ENCODE measurements at places on chromosomes 1 and 21. TPM values are rescaled to one million over a fixed set of nuclear protein-coding genes. Genes with fewer than 3 reads are reported as not detected.

- no peak for DNase-seq
Measured at GRCh38 chr1:177246710-177247580, 76.2 kb downstream of the BRINP2 start.

- peak; percentile 71 for DNase-seq
Measured at GRCh38 chr1:111334169-111334568, 43.5 kb downstream of the CHIA start.

DNA sequence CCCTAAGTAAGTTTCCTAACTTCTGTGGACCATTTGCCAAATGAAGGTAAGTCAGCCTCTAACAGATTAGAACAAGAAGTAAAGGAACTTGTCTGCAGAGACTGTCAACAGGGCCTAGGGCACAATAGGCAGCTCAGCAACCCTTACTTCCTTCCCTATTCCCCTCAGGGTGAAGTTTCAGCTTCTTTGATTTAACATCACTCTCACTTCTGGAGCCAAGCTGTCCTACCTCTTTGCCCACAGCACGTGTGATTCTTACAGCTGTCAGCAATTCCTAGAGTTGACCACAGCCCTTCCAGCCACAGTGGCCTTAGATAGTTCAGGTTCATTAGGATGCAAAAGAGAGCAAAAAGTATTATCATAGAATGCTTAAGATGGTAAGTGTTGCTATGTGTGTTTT is 7.6 kb upstream of the EIF4G3 start:
- DNase-seq, result no peak

- peak; percentile 91 for DNase-seq
Measured at GRCh38 chr1:6519935-6520671, 28.6 kb upstream of the PLEKHG5 start.

- DNase-seq, result peak; percentile 71
Measured at GRCh38 chr1:96519851-96520578, 201.6 kb upstream of the PTBP2 start.

GRCh38 chr1:109931189-109931731 is 20.6 kb downstream of the CSF1 start:
- DNase-seq, result peak; percentile 97

- no peak for DNase-seq
Measured at GRCh38 chr1:208336137-208336518, 91.9 kb upstream of the PLXNA2 start.

DNA sequence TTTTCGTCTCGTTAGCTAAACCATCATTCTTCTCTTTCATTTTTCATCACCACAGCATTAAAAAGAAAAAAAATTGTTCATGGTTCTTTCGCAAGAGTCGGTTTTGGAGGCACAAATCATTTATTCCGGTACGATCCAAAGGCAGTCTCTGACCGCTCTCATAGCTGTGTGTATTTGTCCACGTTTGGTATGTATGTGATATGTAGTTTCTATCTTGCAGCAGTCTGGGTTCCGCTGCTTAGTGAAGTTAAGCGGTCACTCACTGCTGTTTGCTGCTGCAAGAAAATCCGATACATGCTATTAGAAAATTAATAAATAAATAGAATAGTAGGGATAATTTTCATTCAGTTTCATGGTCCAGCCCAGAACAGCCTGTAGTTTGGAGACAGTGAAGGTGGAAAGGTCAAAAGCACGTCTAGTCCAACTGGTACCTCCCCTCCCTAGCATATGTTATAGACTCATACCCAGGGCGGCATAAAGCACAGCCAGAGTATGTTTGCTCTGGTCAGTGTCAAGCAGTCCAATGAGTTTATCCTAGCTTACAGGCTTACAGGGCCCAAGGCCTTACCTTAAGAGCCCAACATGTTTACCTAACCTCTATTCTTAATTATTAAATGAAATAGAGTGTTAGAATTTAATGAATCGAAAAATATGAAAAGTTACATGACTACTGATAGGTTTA is 2.5 kb downstream of the FMN2 start:
- no peak for DNase-seq

- no peak for DNase-seq
Measured at GRCh38 chr1:203284411-203285123, 20.8 kb upstream of the BTG2 start.

GRCh38 chr1:115220340-115221270 is 117.4 kb downstream of the NGF start:
- DNase-seq, result no peak

DNA sequence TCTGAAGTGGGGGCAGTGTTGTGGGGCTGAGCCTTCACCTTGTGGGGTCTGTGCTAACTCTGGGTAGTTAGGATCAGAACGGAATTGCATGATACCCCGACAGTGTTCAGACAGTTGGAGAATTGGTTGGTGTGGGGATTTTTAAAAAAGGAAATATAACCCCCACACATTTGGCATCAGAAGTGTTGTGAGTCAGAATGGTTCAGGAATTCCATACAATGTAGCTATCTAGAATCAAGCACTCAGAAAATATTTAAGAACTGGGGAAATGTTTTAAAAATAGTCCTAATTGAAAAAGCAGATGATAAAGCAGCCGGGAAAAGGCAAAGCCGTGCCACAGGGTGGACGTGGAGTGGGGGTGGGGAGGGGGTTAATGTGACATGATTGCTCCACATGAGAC is 6.5 kb upstream of the S100A7 start:
- no peak for DNase-seq

- DNase-seq, result no peak
Measured at GRCh38 chr1:99877568-99877967, 27.4 kb downstream of the AGL start.

DNA sequence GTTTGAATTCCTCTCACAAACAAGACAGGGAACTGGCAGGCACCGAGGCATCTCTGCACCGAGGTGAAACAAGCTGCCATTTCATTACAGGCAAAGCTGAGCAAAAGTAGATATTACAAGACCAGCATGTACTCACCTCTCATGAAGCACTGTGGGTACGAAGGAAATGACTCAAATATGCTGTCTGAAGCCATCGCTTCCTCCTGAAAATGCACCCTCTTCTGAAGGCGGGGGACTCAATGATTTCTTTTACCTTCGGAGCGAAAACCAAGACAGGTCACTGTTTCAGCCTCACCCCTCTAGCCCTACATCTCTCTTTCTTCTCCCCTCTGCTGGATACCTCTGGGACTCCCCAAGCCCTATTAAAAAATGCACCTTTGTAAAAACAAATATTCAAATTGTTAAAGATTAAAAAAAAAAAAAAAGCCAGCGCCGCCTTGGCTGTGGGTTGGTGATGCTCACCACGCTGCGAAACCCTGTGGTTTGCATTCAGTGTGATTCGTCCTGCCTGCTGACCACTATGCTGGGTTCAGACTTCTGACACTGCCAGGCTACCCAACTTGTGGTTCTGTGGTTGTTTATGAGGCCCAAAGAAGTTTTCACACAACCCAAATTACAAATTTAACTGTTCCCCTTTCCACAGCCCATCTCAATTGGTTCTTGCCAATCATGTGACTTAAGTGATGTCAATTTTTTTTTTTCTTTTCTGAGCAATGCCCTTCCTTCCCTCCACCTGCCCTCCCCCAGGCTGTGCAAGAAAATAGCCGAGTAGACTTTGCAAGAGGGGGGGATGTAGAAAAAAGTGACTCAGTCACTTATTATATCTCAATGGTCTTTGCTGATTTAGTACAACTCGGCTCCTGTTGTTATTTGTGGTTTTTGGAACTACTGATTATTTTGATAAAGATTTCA is at the start of gene RUNX1:
TSS of gene RUNX1 (minus strand) at position 597 of the 912 bp plus-strand sequence.
- DNase-seq, result no peak

DNA sequence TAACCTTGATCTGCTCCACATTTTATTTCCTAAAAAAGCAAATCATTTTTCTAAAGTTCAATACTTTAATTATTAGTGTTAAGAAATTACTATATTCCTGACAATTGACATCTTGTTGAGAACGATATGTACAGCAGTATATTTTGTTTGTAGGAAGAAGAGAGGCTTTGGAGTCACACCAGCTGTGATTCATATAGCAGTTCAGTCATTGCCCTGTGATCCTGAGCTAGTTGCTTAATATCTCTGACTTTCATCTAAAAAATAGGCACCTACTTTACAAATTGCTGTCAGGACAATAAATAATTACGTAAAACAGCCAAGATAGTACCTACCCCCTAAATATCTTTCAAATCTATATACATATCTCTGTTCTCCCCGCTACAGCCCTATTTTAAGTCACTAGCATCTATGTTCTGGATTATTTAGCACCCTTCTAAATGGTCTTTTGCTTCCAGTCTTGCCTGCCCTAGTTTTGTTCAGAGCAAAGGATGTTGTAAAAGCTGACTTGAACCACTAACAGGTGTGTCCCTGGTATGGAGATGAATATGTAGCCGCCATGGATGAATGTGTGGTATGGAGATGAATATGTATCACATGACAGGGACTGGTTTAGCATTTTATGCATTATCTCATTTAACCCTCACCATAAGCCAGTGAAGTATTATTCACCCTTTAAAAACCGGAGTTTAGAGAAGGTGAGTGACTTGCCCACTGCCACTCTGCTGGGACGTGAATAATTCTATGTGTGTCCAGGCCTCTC is 42.2 kb downstream of the RNF220 start:
- DNase-seq, result no peak

DNA sequence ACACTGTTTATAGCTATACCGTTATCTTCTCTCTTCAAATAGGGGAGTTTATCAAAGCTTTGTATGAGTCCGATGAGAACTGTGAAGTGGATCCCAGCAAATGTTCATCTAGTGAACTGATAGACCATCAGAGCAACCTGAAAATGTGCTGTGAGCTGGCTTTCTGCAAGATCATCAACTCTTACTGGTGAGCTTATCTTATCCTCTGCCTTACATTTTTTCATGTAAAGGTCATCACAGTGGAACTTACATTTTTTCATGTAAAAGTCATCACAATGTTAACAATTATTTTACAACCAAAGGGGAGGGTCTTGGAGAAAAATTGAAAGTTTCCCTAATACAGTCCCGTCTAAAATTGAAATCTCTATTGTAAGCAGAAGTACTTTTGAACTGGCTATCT is 45.2 kb downstream of the CLEC20A start:
- DNase-seq, result no peak

DNA sequence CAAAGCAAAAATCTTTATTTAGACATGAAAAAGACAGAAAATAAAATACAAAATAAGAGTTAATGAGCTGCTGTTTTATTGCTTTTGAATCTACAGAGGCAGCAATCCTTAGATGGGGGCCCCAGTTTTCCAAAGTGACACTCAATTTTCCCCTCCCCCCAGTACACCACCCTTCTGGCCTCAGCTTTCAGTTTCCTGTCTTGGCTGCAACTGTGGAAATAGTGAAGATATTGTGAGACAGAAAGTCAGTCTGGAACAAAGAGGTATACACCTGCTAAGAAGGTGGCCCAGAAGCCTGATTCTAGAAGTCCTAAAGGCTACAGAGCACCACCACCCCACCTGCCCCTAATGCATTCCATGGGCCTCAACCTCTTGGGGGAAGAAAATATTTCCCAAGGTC is 1.1 kb upstream of the MTMR11 start:
- no peak for DNase-seq

DNA sequence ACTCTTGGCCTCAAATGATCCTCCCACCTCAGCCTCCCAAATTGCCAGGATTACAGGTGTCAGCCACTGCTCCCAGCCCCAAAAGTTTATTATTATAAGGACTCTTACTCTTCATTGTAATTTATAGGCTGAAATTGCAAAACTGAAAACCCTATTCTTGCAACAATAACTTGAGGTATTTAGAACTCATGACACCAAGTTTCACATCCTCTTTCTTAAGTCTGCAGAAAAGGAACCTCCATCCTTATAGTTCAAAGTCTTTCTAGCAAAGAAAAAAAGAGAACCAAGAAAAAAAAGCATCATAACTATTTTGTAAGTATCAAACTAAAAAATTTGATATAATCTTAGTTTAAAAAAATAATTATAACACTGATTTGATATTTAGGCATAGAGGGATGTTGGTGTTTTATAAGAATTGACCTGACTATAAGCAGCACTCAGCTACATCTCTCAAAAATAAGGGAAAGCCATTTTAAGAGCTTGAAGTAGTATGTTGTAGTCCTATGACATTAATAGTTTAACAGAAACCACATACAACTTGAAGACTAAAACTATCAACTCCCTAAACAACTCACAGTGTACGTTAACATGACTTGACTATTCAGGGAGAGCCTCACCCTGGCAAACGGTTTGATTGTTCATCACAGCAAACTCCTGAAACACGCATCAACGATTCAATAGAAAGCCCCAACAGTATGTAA is 122.4 kb downstream of the AKT3 start:
- DNase-seq, result no peak

GRCh38 chr21:29159842-29160241 is 29.4 kb downstream of the MAP3K7CL start:
- no peak for DNase-seq

DNA sequence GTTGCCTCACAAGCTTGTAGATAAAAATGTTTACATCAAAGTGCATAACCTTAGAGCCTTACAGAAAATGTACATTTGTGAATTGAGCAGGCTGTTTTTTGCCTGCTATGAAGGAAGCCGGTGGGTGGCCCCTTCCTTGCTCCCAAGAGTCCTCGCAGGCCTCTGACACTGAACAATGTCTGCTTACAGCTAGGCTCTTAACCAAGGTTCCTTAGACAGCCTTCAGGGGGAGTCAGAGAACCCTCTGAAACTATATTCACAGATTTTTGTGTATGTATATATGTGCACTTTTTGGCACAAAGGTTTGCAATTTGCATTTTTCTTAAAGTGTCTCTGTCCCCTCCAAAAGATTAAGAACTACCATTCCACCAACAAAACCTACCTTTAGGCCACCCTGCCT is 282.6 kb downstream of the BARHL2 start:
- DNase-seq, result peak; percentile 55

- peak; percentile 76 for DNase-seq
Measured at GRCh38 chr1:6003568-6004411, 11.6 kb upstream of the NPHP4 start.

- DNase-seq, result no peak
Measured at GRCh38 chr1:12549460-12550349, 68.3 kb downstream of the DHRS3 start.

- DNase-seq, result no peak
Measured at GRCh38 chr1:6101826-6102531, 56.3 kb downstream of the KCNAB2 start.

- DNase-seq, result peak; percentile 64
Measured at GRCh38 chr1:168977618-168978017, 128.9 kb upstream of the ATP1B1 start.

Gene XCL1
- total RNA-seq, result 0.26 TPM

Gene GJB4
- total RNA-seq, result 0.84 TPM

Gene PARS2
- 8.9 TPM for total RNA-seq

Gene U2AF1
- 153 TPM for total RNA-seq

Gene B3GALT2
- not detected for total RNA-seq

Gene SLC45A1
- total RNA-seq, result 0.29 TPM

Gene ANKRD35
- 1.4 TPM for total RNA-seq

Gene CD34
- 1.4 TPM for total RNA-seq

Gene FAM151A
- not detected for total RNA-seq

Gene C1orf116
- 0.60 TPM for total RNA-seq

Gene ROR1
- total RNA-seq, result 77.9 TPM

Gene SPRR2B
- not detected for total RNA-seq
